MCF 10A (cell line): ENCODE measurements at places on chromosomes 3 and 15.
A peak's percentile ranks its signal among the peaks of the same experiment; 100 is the strongest.

DNA sequence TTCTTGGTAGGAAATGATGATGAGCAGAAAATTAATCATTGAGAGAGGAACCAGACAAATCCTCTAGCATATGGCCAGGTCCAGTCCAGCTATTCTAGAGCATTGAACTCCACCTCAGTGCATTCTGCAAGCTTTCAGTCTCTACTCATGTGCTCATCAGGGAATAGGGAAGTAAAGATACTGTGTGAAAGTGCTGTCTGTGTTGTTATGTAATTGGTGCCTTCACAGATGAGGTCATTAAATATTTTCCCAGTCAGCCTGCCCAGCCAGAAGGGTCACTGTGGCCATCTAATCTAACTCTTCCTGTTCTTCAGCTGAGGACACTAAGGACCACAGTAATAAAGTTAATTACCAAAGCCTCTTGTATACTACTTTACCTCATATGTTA lies 28.2 kb downstream of the C3orf62 start:
- H3K4me3 ChIP-seq: no peak overlapping the region
- H3K4me1 ChIP-seq: peaks cover 5% of the 10 kb centered on the region
- H3K36me3 ChIP-seq: no peaks in the 10 kb centered on the region
- DNase-seq: no peak

- H3K36me3 ChIP-seq: no peaks in the 10 kb centered on the region
- no peak for DNase-seq
- H3K27me3 ChIP-seq: peaks cover 60% of the 10 kb centered on the region
- H3K4me3 ChIP-seq: no peak overlapping the region
- no peak overlapping the region for H3K27ac ChIP-seq
- H3K4me1 ChIP-seq: peaks cover 6% of the 10 kb centered on the region
Measured at GRCh38 chr15:66036859-66037258, 167.6 kb downstream of the RAB11A start.

DNA sequence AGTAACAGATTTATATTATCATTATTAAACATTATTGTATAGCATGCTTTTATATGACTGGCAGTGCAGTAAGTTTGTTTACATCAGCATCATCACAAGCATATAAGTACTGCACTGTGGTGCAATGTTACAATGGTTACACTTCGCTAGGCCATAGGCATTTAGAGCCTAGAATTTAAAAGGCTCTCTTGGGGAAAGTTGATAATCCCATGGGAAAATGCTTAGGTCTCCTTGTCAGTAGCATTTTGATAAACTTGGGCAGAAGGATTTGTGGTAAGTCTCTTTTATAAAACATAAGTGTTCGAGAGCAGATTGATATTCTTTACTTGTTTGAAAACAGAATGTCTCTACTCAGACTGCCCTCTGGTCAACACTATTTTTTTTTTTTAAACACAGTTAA lies 7.5 kb downstream of the DTWD1 start:
- peaks cover 38% of the 10 kb centered on the region for H3K36me3 ChIP-seq
- peak overlapping the region; percentile 40 for H3K27ac ChIP-seq
- DNase-seq: no peak

GRCh38 chr3:15703346-15703745 lies 94.4 kb downstream of the ANKRD28 start:
- H3K27ac ChIP-seq: no peak overlapping the region
- H3K4me1 ChIP-seq: no peaks in the 10 kb centered on the region
- peaks cover 81% of the 10 kb centered on the region for H3K36me3 ChIP-seq
- DNase-seq: no peak
- no peaks in the 10 kb centered on the region for H3K27me3 ChIP-seq

- no peaks in the 10 kb centered on the region for H3K27me3 ChIP-seq
- H3K36me3 ChIP-seq: no peaks in the 10 kb centered on the region
- H3K4me1 ChIP-seq: no peaks in the 10 kb centered on the region
- peak; percentile 40 for DNase-seq
Measured at GRCh38 chr15:91263632-91264531, 163.8 kb downstream of the SV2B start.

GRCh38 chr15:100901702-100902435 lies 17.3 kb upstream of the LRRK1 start:
- H3K36me3 ChIP-seq: no peaks in the 10 kb centered on the region
- DNase-seq: no peak
- H3K4me1 ChIP-seq: no peaks in the 10 kb centered on the region

- no peak for DNase-seq
- H3K27ac ChIP-seq: no peak overlapping the region
- H3K36me3 ChIP-seq: no peaks in the 10 kb centered on the region
- H3K4me1 ChIP-seq: no peaks in the 10 kb centered on the region
- H3K4me3 ChIP-seq: peak overlapping the region; percentile 59
Measured at GRCh38 chr3:12992629-12993516, 80.4 kb downstream of the IQSEC1 start.

- no peak overlapping the region for H3K27ac ChIP-seq
- DNase-seq: no peak
- no peak overlapping the region for H3K4me3 ChIP-seq
- H3K4me1 ChIP-seq: no peaks in the 10 kb centered on the region
- peaks cover 6% of the 10 kb centered on the region for H3K36me3 ChIP-seq
- H3K27me3 ChIP-seq: no peaks in the 10 kb centered on the region
Measured at GRCh38 chr3:11653298-11654055, 9.8 kb upstream of the VGLL4 start.

DNA sequence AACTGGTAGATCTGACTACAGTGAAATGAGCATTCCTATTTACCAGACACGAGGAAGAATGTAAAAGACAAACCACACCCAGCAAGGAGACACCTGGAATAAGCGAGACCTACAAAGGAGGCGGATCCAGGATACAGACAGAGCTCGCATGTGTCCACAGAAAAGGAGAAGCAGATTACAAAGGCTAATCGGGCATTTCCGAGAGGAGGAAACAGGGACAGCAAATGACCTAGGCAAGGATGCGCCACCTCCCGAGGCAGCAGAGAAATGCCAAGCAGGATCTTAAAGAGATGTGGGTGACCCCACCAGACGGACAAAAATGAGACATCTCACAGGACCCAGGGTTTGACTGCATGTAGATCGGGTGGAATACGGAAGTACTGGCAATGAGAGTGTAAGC lies 63.2 kb upstream of the IQSEC1 start:
- DNase-seq: no peak
- H3K4me1 ChIP-seq: no peaks in the 10 kb centered on the region
- peaks cover 6% of the 10 kb centered on the region for H3K36me3 ChIP-seq
- H3K27me3 ChIP-seq: peaks cover 86% of the 10 kb centered on the region
- H3K27ac ChIP-seq: no peak overlapping the region

- H3K4me1 ChIP-seq: peaks cover 46% of the 10 kb centered on the region
- DNase-seq: peak; percentile 95
- peaks cover 12% of the 10 kb centered on the region for H3K36me3 ChIP-seq
Measured at GRCh38 chr15:40340740-40341400, at the start of gene CCDC9B. TSS of gene CCDC9B (minus strand) at chr15:40340939. CDS start at chr15:40340819, 120 bp downstream.

DNA sequence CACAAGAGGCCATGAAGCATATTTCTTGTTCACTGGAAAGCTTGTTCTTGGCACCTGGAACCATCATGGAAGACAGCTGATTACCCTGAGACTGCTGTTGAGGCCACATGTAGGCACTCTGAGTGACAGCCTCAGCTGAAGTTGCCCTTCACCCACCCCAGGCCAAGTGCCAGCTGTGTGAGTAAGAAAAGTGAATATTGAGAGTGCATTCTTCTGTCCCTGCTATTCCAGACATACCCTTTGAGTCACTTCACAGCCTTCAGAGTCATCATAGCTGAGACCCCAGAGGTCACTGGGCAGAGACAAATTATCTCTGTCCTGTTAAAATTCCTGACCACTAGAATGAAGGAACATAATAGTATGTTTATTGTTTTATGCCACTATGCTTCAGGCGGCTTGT lies 79.6 kb downstream of the NFKBIZ start:
- H3K27me3 ChIP-seq: no peaks in the 10 kb centered on the region
- no peak overlapping the region for H3K4me3 ChIP-seq
- peaks cover 20% of the 10 kb centered on the region for H3K4me1 ChIP-seq
- H3K36me3 ChIP-seq: no peaks in the 10 kb centered on the region
- DNase-seq: peak; percentile 53
- H3K27ac ChIP-seq: no peak overlapping the region

- no peaks in the 10 kb centered on the region for H3K27me3 ChIP-seq
- no peaks in the 10 kb centered on the region for H3K4me1 ChIP-seq
- no peak overlapping the region for H3K4me3 ChIP-seq
- no peaks in the 10 kb centered on the region for H3K36me3 ChIP-seq
- peak; percentile 52 for DNase-seq
Measured at GRCh38 chr3:113183748-113184661, 27.4 kb upstream of the BOC start.

- peak overlapping the region; percentile 7 for H3K27ac ChIP-seq
- no peaks in the 10 kb centered on the region for H3K27me3 ChIP-seq
- H3K4me1 ChIP-seq: no peaks in the 10 kb centered on the region
- no peak overlapping the region for H3K4me3 ChIP-seq
Measured at GRCh38 chr3:169041677-169042171, 621.8 kb downstream of the MECOM start.

DNA sequence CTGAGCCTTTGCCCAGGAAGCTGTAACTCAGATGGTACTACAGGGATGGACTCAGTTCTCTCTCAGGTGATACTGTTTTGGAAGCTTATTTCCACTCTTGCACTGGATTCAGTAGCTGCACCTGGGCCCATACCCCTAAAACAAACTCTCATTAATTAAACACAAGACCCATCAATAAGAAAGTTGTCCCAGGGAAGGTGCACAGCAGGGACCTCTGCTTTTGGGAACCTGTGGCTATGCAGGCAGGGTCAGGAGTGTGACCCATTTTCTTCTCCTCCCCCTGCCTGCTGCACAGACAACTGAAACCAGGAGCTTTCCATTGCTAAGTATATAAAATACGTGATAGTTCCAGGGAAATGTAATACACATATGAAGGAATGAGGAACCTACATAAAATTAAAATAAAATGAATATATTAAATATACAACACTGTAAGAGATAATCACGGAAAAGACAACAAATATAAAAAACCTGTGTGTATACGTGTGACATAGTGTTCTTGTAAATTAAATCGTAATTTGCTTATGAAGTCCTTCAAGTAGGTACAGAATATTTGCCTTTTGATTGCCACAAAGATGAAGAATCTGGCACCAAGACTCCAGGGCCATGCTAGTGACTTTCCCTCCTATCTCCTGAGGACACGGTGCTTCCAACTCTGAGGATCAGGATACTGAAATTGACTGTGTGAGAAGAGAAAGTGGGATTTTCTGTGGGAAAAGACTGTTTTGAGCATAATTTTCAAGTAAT lies 101.6 kb upstream of the GOLGA6L6 start:
- no peaks in the 10 kb centered on the region for H3K4me1 ChIP-seq
- H3K4me3 ChIP-seq: no peak overlapping the region
- H3K27me3 ChIP-seq: no peaks in the 10 kb centered on the region
- DNase-seq: no peak
- no peak overlapping the region for H3K27ac ChIP-seq

- peaks cover 37% of the 10 kb centered on the region for H3K4me1 ChIP-seq
- no peak overlapping the region for H3K27ac ChIP-seq
- H3K36me3 ChIP-seq: no peaks in the 10 kb centered on the region
- H3K27me3 ChIP-seq: no peaks in the 10 kb centered on the region
Measured at GRCh38 chr15:63347074-63347857, 34.4 kb downstream of the CA12 start.

- H3K4me3 ChIP-seq: no peak overlapping the region
- H3K27me3 ChIP-seq: no peaks in the 10 kb centered on the region
- no peak overlapping the region for H3K27ac ChIP-seq
- H3K4me1 ChIP-seq: no peaks in the 10 kb centered on the region
Measured at GRCh38 chr3:20185331-20185678, 701 bp downstream of the SGO1 start.

- no peak for DNase-seq
- H3K4me3 ChIP-seq: no peak overlapping the region
- H3K4me1 ChIP-seq: no peaks in the 10 kb centered on the region
- no peaks in the 10 kb centered on the region for H3K27me3 ChIP-seq
- H3K36me3 ChIP-seq: no peaks in the 10 kb centered on the region
- no peak overlapping the region for H3K27ac ChIP-seq
Measured at GRCh38 chr3:68163968-68164367, 509.6 kb upstream of the SUCLG2 start.

- no peak overlapping the region for H3K4me3 ChIP-seq
- DNase-seq: peak; percentile 74
- no peak overlapping the region for H3K27ac ChIP-seq
- peaks cover 25% of the 10 kb centered on the region for H3K4me1 ChIP-seq
Measured at GRCh38 chr3:11774296-11774877, 72.3 kb downstream of the TAMM41 start.

- no peaks in the 10 kb centered on the region for H3K27me3 ChIP-seq
- H3K4me1 ChIP-seq: peaks cover 8% of the 10 kb centered on the region
- no peak for DNase-seq
- H3K36me3 ChIP-seq: no peaks in the 10 kb centered on the region
- no peak overlapping the region for H3K27ac ChIP-seq
Measured at GRCh38 chr3:194928831-194929577, 243.3 kb downstream of the FAM43A start.

- no peaks in the 10 kb centered on the region for H3K27me3 ChIP-seq
- H3K36me3 ChIP-seq: no peaks in the 10 kb centered on the region
- H3K4me3 ChIP-seq: no peak overlapping the region
- no peaks in the 10 kb centered on the region for H3K4me1 ChIP-seq
- H3K27ac ChIP-seq: no peak overlapping the region
Measured at GRCh38 chr3:110436209-110436608, 635.4 kb upstream of the NECTIN3 start.

- H3K27ac ChIP-seq: no peak overlapping the region
- no peak for DNase-seq
- H3K36me3 ChIP-seq: peaks cover 19% of the 10 kb centered on the region
- peaks cover 10% of the 10 kb centered on the region for H3K4me1 ChIP-seq
- H3K4me3 ChIP-seq: no peak overlapping the region
Measured at GRCh38 chr3:52246728-52247408, 1.3 kb downstream of the PPM1M start.

DNA sequence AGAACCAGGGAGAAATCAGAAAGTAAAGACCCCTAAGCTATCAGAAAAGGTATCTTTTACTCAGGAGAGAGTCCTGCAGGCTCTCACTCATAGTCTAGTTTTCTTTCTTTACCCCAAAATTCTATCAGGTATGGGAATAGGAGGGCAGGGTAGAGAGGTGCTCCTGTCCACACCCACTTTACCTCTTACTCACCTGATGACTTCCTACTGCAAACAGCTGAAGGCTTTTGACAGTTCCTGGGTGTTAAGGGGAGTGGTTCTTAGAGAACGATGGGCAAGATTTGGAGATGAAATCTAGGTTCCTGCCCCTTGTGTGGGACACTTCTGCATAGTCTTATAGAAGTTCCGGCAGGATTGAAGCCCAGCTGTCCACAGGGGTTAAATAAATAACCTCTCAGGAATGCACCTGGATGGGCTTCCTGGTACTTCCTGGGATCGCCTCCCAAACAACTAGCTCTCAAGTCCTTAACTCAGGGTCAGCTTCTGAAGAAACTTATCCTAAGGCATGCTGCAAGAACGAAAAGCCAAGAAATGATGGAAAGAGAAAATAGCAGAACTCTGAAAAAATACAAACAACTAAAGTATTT lies 10.8 kb upstream of the TNFAIP8L3 start:
- no peak overlapping the region for H3K27ac ChIP-seq
- no peak overlapping the region for H3K4me3 ChIP-seq
- no peaks in the 10 kb centered on the region for H3K36me3 ChIP-seq
- no peak for DNase-seq
- H3K4me1 ChIP-seq: peaks cover 20% of the 10 kb centered on the region
- H3K27me3 ChIP-seq: no peaks in the 10 kb centered on the region

GRCh38 chr3:177071496-177072156 lies 125.7 kb downstream of the TBL1XR1 start:
- no peak overlapping the region for H3K4me3 ChIP-seq
- H3K27ac ChIP-seq: peak overlapping the region; percentile 67
- peaks cover 30% of the 10 kb centered on the region for H3K4me1 ChIP-seq
- peaks cover 5% of the 10 kb centered on the region for H3K36me3 ChIP-seq
- peak; percentile 25 for DNase-seq

GRCh38 chr3:87468235-87468634 lies 191.9 kb upstream of the POU1F1 start:
- no peaks in the 10 kb centered on the region for H3K36me3 ChIP-seq
- no peaks in the 10 kb centered on the region for H3K27me3 ChIP-seq
